ENCODE measurements at places on chromosomes 13 and 19.

- no peak for DNase-seq
Observed at GRCh38 chr13:110419381-110419791, 112.3 kb downstream of the COL4A2 start.

- DNase-seq = no peak
Observed at GRCh38 chr19:28501976-28502375, 711.0 kb downstream of the UQCRFS1 start.

DNA sequence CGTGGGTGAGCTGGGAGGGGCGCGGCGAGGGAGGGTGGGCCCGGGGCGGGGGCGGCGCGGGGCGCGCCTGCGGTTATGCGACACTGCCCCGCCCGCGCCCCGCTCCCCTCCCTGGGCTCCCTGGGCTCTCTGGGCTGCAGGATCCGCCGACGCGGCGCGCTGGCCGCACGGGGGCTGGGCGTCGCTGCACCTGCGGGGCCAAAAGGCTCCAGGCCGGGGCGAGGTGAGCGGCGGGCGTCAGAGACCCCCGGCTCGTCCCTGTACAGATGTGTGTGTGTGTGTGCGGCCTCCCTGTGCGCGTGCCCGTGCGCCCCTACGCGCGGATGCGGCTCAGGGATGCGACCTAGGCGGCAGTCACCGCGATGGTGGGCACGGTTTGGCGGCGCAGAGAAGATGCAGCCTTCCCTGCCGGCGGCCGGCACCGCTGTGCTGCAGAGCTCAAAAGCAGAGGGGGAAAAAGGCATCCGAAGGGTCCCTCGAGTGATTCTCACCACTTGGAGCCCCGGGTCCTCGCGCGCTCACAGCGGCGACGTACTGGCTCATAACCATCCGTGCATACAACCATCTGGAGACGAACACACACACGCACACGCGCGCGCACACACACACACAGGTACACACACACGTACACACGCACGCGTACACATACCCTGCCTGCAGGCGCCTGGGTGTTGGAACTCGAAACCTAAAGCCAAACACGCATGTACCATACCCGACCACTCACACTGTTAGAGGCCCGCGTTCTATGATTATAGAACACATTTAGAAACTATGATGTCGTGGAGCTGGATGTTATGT lies 709 bp downstream of the ATP8A2 start:
- no peak for DNase-seq

DNA sequence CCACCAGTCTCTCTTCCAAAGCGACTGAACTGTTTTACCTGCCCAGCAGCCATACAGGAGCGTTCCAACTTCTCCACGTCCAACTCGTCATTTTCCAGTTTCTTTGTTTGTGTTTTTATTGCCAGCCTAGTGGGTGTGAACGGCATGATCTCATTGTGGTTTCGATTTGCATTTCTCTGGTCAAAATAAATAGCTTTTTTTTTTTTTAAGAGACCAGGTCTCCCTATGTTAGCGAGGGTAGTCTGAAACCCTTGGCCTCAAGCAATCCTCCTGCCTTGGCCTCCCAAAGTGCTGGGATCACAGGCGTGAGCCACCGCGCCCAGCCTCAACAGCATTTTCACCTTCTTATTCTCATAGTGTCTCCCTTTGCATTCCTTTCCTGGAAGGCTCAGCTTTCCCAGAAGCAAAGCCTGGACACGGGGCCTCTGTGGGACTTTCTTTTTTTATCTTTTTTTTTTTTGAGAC lies 4.2 kb upstream of the JSRP1 start:
- DNase-seq = no peak

DNA sequence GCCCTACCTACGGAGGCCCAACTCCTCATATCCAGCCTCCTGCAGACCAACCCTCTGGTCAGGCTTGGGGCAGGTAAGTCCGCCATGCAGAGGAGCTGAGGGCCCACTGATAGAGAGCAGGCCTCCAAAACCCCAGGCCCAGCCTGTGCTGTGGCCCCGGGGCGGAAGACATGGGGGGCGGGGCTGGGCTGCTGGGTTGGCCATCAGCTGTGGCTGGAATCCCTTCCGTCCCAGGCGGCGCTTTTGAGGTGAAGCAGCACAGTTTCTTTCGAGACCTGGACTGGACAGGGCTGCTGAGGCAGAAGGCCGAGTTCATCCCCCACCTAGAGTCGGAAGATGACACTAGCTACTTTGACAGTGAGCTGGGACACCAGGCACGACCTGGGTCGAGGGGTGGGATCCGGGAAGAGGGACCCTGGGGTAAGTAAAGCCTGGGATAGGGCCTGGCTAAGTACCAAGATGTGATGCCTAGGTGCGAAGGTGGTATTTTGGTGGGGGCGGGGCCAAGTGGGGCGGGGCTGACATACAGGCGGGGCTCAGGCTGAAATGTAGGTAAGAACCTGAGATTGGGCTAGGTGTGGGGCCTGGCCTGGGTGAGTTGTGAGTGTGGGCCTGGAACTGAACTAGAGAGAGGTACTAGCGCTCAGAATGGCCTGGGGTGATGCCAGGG lies 15.4 kb downstream of the DNASE2 start:
- no peak for DNase-seq

- no peak for DNase-seq
Observed at GRCh38 chr13:36038785-36039555, 92.2 kb downstream of the DCLK1 start.

DNA sequence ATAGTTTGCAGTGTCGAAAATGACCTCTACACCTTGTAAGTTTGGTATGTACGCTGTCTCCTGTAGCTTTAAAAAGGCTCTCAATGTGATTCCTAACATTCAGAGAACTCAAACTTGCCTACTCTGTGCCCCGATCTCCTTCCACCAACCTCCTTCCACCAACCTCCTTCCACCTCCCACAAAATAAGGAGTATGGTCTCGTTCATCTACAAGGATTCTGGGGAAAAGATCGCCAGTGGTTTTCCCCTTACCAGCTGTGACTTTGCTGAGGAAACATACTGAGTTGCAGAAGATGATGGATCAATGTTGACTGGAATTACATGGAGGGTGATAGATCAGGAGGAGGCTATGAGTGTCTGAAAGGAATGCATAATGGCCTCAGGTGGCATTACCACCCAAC lies 16.0 kb downstream of the MYO16 start:
- no peak for DNase-seq

- no peak for DNase-seq
Observed at GRCh38 chr13:98782654-98783053, 30.2 kb upstream of the SLC15A1 start.

- DNase-seq = no peak
Observed at GRCh38 chr19:55340784-55341147, 1.1 kb downstream of the KMT5C start.

All from iPS DF 19.7 (cell line).